ENCODE measurements at places on chromosomes 11 and 22.

DNA sequence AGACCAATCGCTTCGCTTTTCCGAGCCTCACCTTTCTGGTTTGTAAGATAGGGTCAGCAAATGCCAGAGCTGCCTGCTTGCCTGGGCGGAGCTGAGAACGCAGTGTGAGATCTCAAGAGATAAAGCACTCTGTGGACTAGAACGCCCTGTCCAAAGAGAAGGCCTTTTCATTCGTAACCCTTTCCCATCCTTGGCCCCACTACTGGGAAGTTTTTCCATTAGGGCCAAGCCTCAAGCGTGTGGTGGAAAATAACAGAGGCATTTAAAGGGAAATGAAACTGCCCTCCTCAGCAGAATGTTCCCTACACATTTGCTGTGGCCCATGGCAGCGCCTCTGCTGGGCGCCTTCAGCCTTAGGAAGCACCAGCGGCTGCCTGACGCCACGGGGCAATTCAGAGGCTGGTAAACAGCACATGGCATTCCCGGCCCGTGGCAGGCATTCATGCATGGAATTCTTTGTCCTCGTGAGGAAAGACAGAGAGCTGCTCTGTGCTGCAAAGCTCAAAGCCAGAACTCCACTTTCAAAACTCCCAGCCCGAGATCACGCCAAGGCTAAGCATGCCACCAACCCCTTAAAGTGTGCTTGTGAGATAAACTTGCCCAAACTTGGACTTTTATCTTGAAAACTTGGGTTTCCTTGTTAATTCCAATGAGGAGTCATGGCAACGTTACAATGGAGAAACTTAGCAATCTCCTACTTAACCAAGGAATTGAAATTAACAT is 38.1 kb downstream of the AHNAK start:
- peak; percentile 59 for DNase-seq

- DNase-seq: no peak
Measured at GRCh38 chr11:121576531-121576930, 123.8 kb upstream of the SORL1-AS1 start.

GRCh38 chr11:7582338-7582985 is 68.7 kb downstream of the PPFIBP2 start:
- DNase-seq: no peak

GRCh38 chr22:17357688-17358087 is 11.6 kb upstream of the CECR2 start:
- DNase-seq: no peak
